NCI-H2081 (cell line): ENCODE measurements at places on chromosomes 3 and 15.

- no peak for DNase-seq
Measured at GRCh38 chr15:61748529-61748928, 311.7 kb downstream of the VPS13C start.

- DNase-seq = no peak
Measured at GRCh38 chr3:160667452-160667851, 9.5 kb upstream of the ARL14 start.

GRCh38 chr15:40600956-40601355, 6.9 kb downstream of the KNL1 start:
- DNase-seq = no peak

GRCh38 chr3:100893108-100893507, 100.1 kb downstream of the ABI3BP start:
- DNase-seq = no peak

GRCh38 chr15:90203922-90204321, 2.8 kb downstream of the SEMA4B start:
- DNase-seq = no peak

GRCh38 chr3:75140904-75141615, 523.1 kb upstream of the FRG2C start:
- no peak for DNase-seq

- DNase-seq = no peak
Measured at GRCh38 chr3:194554473-194555123, 67.8 kb upstream of the ATP13A3 start.

DNA sequence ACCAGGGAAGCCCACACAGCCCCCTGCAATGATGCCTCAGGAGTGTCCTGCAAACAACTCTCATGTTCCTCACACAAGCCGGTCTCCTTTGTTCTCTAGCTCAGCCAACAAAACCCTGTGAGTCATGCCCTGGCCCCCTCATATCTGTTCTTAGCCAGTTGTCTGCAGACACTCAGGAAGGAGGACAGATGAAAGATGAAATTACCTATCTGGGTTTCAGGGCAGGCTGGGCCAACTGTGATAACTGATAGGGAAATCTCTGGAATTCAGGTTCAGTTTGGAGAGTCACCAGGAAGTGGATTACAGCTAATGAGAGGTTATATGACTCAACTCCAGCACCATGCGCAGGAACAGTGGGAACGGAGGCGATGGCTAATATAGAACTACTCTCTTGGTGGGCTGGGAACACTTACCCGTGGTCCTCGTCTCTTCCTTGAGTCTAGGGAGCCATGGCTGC, 352.0 kb upstream of the ADAMTS9 start:
- no peak for DNase-seq

DNA sequence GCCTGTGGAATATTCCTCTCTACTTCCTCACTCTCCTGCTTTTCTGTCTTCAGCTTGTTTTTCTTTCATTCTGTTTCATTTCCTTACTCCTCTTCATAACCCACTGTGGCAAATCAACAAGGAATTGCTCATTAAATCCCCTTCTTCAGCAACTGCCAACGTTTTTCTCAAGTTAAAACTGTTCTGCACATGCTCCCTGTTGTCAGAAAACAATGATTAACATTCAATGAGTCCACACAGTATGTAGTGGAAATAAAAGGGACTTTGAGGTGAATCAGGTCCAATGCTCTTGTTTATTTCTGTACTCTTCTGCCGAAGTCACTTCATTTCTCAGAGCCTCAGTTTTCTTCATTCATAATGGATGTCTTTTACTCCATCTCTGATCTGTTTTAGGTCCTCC, 11.9 kb upstream of the ROBO2 start:
- DNase-seq = no peak

DNA sequence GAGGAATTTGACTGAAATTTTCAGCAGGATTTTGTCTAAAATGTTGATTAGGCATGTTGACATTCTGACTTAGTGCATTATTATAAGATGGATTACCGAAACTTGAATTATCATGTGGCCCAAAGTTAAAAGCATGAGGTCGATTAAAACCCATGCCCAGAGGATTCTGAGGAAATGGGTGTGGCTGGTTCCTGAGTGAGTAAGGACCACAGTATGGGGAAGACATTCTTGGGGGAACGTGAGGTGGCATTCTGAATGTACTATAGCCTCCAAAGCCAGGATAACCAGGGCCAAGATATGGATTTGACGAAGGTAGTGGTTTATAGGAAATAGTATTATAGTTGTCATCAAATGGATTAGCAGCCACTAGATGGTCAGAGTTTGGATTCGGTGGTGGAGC, 38.7 kb upstream of the DNAAF4 start:
- DNase-seq = no peak

- DNase-seq = no peak
Measured at GRCh38 chr3:157127268-157127667, 32.7 kb downstream of the CCNL1 start.

DNA sequence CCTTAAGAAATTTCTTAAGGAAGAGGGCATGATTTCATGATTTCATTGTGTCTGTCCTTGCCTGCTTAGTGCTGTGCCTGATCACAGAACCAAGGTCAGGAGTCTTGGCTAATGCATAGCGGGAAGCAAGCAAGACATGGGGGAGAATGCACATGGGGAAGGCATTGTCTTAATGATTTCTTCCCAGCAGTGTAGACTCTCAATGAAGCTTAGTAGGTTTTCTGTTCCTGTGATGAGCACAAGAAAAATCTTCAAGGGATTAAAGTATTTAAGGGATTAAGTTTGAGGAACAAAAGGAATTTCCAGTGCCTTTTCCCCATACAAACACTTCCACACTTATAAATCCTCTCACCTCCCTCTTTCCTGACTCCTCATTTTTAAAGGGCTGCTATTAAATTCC, 46.9 kb upstream of the SEMA6D start:
- DNase-seq = no peak

- DNase-seq = peak; percentile 90
Measured at GRCh38 chr3:35042210-35042991, 596.9 kb upstream of the ARPP21 start.

GRCh38 chr3:122251428-122251827, 68.0 kb downstream of the CASR start:
- no peak for DNase-seq

- no peak for DNase-seq
Measured at GRCh38 chr3:24155276-24155675, 210.2 kb downstream of the NR1D2 start.

GRCh38 chr3:98744283-98744682, 18.9 kb upstream of the ST3GAL6 start:
- no peak for DNase-seq

GRCh38 chr3:68447885-68448284, 484.5 kb downstream of the TAFA4 start:
- no peak for DNase-seq

DNA sequence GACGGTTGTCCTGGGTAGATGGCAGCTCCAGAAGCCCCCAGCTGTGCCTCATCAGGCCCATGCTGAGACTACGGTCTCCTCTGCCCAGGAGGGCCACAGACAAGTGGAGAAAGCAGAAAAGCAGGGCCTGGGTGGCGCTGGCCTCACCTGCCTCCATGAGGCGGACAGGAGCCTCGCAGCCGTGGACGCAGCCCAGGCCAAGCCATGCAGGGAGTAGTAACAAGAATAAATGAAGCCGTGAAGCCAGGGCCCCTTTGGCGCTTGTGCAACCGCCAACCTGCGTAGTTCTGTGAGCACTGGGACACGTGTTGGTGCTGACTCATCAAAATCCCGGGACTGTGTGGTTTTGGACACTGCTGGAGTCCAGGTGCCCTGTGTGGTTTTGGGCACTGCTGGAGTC, 12.3 kb upstream of the MUC4 start:
- DNase-seq = no peak

GRCh38 chr3:189195302-189195701, 23.5 kb downstream of the TPRG1 start:
- no peak for DNase-seq

- peak; percentile 38 for DNase-seq
Measured at GRCh38 chr3:13884851-13885703, 5.2 kb upstream of the WNT7A start.

DNA sequence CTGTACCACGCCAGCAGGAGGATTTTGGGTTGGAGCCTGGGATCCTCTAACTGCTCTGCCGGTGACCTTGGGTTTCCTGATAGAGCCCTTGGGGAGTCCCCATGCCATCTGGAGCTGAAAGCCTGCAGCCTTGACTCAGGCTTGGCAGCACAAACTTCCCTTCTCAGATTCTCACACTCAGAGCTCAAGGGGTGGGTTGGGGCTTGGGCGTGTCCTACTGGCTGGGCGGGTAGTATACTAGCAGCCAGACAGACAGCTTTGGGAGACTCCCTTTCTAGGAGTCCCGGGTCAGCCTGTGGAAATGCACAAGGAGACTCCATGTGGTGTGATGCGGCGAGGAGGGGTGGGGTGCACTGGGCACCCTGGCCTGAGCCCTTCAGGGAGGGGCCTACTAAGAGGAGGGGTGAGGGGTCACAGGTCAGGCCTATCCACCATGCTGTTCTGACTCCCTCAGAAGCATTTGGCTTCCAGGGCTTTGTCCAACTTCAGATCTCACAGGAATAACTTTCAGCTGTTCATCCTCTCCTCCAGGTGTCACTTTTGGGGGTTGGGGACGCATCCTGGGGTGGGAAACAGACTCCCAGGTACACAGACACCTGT, 21.6 kb upstream of the PLXNA1 start:
- DNase-seq = no peak

DNA sequence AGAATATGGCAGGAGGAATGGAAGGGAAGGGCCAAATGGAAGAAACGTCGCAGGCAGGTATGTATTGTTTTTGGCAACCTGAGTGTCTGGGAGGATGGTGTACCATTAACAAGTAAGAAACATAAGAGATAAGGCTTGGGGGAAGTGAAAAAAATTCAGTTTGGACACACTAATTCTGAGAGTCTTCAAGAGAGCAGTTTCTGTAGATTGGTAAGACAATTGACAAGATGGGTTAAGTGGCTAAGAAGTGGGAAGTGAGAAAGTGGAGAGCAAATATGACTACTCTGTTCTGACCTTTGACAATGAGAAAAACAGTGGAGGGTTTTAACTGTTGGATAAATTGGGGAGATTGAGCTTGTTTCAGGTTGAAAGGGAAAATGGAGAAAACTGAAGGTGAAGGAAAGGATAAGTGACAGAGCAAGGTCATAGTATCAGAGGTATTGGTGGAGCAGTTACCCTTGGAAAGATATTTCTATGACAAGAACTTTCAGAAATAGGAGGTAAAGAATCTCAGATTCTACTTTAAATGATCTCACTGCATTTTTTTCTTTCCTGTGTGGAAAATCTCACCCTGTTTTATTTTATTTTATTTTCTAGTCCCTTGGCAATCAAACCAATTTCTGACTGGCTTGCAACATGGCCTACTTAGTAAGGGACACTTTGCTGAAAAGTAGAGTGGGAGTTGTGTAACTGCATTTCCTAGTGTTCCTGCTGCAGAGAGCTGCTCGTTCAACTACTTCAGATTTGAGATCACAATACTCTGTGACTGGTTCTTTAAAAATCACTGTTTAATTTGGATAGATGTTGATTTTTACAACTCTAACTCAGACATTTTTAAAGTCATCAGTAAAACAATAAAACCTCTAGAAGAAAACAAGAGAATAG, 23.1 kb upstream of the GABPB1 start:
- no peak for DNase-seq

GRCh38 chr3:169509359-169509758, 154.2 kb downstream of the MECOM start:
- no peak for DNase-seq

DNA sequence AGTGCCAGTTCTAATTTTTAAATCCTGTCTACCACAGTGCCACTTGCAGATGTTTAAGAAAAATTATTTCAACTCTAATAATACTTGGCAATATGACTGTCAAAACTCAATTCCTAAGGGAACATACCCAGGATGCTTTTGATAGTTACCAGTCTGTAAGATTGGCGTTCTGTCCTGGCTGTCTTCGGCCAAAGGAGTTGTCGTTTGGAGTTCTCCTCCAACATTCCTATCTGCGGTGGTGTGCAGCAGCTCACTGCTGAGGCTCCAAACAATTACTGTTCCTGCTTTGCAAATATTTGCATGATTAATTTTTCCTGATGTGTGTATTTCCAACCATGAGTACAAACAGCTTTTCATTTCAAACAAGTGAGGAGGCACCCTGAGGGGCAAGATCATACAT, 330.8 kb upstream of the DPH6 start:
- DNase-seq = peak; percentile 5

GRCh38 chr3:169668072-169668956, 4.8 kb upstream of the MECOM start:
- DNase-seq = peak; percentile 79

DNA sequence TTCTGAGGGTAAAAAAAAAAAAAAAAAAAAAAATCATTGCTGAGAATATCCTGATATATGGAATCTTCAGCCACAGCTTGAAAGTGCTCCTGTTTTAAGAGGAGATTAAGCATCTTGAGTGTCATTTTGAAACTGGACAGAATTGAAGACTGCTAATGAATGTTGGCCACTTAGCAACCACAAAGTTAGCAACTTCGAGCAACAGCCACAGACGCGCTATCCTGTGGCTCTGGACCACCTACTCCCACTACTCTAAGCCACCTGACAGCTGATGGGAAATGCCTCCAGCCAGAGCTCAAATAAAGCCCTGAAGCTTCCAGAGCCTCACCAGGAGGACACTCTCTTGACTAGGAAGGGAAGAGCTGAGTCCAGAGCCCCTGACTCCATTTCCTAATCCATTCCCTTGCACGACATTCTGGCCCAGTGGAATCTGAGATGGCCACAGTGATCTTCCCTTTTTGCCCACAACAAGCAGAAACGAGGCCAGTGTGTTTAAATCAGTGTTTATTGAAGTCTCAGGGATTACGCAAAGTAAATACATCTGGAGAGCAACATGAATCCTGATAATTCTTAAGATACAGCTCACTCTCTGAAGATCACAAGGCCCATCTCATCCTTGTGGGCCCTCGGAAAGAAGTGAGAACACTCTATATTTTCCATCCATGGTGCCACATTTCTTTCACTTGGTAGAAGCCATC, 58.6 kb downstream of the TMEM212 start:
- DNase-seq = no peak

- no peak for DNase-seq
Measured at GRCh38 chr3:38738630-38739395, 77.2 kb downstream of the SCN10A start.

- peak; percentile 82 for DNase-seq
Measured at GRCh38 chr15:74889883-74890664, at the start of gene MPI. TSS of gene MPI (plus strand) at chr15:74890042. CDS start at chr15:74890074, 32 bp downstream.

DNA sequence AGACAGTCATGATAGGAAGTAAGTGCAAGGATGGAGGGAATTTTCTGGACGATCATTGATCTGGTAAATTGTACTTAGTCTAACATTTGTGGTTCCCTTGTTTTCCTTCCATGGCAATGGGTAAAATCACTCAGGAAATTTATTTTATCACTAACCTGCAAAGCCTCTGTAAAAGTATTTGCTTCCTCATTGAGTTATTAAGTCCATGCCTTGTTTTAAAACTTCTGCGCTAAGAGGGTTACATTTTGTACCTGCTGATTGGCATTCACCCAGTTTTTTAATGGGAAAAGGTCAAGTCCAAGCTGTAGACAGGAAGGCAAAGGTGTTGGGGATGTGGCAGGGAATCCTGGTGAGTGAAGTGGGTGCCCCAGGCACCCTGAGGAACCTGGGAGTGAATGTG, 146.2 kb upstream of the NR2F2 start:
- no peak for DNase-seq

- no peak for DNase-seq
Measured at GRCh38 chr3:38022301-38022700, 7.1 kb downstream of the PLCD1 start.
